NCI-H460 (cell line): ENCODE measurements at places on chromosomes 13 and 19.

- DNase-seq = no peak
These were observed 21.2 kb upstream of the ZNF536 start for GRCh38 chr19:30350692-30351663.

DNA sequence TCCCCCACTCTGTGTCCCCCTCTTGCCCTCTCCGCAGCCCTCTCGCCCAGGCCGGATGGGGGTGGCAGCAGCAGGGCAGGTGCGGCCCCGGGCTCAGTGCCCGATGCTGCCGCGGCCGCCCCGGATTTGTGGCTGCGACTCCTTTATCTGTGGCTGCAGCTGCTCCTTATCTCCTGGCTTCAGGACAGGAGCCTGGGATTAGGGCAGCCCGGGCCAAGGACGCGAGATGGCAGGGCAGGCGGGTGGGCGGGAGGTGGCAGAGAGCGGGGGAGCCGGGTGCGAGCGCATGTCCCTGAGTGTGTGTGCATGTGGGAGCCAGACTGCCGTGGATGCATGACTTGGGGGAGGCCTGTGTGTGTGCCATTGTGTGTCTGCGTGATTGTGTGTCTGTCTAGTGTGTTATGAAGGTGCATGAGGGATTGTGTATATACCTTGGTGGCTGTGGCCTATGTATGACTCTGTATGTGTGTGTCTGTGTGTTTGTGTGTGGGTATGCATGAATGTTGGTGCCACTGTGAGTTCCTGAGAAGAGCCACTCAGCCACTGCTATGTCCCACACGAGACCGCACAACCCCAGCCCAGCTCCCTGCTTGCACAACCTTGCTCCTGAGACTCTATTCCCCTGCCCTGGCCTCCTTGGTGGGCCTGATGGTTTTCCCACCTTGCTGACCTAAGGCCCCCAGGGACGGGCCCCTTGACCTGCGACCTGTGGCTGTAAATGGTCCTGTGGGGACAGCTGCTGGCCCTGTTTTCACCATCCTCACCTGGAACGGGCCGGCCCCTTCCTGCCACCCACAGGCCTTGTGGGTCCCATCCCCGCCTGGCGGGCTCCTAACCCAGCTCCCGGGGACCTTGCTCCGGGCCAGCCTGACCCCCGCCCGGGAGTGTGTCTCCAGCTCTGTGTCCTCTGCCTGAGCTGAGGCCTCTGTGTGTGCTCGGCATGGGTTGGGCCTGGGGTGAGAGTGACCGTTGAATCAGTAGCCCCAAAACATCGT is 5.3 kb upstream of the NRTN start:
- no peak for DNase-seq

DNA sequence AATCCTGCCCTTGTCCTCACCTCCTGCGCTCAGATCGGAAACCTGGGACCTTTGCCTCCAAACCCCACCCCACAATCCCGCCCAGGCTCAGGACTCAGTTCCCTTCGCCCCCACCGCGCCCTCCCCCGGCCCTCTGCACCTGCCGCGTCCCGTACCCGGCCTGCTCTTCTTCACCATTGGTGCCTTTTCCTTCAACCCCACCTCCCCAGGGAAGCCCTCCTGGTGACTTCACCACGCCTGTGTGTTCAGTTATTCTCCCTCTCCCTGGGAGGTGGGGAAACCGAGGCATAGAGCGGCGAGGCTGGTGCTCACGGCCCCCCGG is 19.3 kb upstream of the TCF3 start:
- no peak for DNase-seq

- no peak for DNase-seq
These were observed 253.7 kb downstream of the KCTD12 start for GRCh38 chr13:76632401-76633044.

- no peak for DNase-seq
These were observed 551 bp downstream of the FZR1 start for GRCh38 chr19:3506384-3507340.

DNA sequence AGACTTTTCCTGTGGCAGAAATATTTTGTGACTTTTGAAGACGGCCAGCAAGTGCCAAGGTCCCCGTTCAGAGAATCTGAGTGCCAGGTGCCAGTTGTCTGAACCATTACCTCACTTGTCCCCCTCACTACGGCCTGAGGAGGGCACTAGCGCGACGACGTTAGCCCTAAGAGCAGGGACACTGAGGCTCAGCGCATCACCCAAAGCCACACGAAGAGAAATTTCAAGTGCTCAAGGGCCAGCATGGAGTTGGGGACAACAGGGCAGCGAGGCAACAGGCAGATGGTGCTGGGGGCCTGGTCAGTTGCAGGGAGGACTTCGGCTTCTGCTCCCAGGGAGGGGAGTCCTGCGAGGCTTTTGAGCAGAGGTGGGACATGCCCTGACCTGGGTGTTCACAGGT is 9.5 kb upstream of the TYK2 start:
- DNase-seq = no peak
